ENCODE measurements at places on chromosomes 12 and 14.

- DNase-seq, result no peak
Measured at GRCh38 chr14:33879684-33880286, 71.1 kb downstream of the EGLN3 start.

DNA sequence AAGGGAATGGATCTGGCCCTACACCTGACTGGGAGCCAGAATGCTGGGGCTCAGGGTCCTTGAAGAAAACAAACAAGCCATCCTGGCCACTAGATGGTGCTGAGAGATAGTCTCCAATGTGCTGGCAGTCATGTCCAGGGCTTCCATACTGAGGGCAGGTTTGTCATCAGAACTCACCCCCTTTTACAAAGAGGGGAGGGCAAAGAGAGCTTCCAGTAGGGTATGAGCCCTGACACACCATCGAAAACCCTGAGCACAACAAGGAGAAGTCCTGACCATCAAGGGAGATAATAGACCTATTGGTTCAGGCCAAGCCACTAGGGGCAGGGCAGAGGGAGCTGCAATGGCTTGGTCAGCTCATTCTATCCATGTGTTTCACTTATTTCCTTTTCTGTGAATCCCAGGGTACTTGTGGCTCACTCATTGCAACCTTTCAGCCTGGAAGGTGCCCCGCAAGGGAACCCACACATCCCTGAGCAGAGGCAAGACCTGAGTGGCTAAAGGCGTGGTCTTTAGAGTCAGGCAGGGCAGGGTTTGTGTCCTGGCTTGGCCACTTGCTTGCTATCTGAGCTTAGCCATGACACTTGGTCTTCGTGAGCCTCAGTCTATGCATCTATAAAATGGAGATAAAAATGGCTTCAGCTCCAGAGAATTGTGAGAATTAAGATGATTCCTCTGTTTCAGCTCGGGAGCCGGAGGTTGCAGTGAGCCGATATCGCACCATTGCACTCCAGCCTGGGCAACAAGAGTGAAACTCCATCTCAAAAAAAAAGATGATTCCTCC lies 6.2 kb upstream of the PLEKHH1 start:
- peak; percentile 78 for DNase-seq

- no peak for DNase-seq
Measured at GRCh38 chr14:51444353-51445000, 204.4 kb downstream of the TMX1 start.

DNA sequence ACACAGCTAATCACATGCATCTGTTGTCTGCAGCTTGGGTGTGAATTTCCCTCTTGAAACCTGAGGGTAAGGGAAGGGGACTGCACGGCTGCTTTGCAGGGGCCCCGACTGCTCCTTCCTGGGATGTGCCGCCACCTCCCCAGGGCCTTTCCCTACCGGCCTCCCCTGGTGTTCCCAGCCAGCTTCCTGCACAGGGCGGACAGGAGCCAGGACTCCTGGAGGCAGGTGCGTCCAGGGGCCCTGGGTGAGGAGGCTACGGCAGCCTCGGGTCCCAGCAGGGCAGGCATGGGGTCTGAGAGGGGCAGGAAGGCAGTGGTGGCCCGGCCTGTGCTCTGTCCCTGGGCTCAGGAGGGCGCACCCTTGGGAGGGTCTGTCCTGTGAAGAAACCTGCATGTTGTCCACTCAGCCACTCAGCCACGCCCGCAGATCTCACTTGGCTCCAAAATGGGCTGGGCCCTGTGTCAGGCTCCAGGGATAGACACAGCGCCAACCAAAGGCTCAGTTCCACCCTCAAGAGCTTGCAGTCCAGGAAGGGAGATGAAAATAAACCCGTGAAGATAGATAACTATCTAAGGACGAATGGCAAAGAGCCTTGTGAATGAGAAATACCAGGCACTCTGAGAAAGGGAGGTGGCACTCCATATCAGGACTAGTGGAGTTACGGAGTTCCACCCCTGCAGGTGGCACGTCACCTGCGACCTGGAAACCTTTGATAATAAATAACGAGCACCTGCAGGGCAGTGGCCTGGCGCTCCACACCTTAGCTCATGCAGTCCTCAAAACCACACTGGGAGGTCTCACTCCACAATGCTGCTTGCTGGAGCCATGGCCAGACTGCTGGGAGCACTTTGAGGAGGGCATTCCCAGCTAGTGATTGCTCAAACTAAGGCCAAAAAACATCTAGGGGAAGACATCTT lies 427.4 kb downstream of the AACS start:
- no peak for DNase-seq

- no peak for DNase-seq
Measured at GRCh38 chr14:68349900-68350629, 442.8 kb downstream of the ZFP36L1 start.

DNA sequence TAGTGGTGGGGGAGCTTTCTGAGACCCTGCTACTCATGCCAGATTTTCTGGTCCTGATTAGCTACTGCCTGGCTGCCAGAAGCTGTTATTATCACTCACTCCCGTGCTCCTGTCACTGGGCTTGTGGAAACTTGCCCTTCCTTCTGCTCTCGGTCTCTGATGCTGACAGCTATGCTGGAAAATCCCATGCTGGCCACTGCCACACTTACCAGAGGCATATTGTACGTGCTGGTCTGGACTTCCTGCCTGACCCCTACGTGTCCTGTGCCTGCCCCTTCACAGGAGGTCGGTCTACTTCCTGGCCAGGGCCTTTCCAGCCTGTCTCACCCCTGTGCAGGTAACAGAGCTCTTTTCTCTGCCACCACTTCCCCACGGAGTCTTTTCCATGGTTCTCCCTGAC lies 149.4 kb upstream of the PLEKHG7 start:
- no peak for DNase-seq

DNA sequence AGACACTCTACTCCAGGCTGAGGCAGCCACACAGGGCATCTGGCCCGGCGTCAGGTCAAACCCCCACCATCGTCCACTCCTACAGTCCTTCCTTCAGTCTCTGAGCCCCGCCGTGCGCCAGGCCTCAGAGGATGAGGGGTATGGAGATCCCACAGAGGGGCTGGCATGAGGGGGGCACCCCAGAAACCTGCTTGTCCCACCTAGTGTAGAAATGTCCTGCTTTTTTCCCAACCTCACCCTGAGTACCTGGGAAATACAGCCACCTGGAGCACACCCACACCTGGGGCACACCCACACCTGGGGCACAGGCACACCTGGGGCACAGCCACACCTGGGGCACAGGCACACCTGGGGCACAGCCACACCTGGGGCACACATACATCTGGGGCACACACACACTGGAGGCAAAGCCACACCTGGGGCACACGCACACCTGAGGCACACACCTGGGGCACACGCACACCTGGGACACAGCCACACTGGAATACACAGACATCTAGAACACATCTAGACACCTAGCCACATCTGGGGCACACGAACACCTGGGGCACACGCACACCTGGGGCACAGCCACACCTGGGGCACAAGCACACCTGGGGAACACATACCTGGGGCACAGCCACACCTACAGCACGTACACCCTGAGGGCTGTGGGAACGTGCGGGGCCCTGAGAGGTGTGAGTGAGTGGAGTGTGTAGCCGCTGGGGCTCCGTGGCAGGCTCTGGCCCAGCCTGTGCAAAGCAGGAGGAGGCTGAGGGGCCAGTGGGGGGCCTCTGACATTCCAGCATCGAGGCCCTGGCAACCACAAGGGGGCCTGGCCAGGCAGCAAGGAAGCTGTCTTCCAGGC lies 18.4 kb downstream of the AKT1 start:
- no peak for DNase-seq

DNA sequence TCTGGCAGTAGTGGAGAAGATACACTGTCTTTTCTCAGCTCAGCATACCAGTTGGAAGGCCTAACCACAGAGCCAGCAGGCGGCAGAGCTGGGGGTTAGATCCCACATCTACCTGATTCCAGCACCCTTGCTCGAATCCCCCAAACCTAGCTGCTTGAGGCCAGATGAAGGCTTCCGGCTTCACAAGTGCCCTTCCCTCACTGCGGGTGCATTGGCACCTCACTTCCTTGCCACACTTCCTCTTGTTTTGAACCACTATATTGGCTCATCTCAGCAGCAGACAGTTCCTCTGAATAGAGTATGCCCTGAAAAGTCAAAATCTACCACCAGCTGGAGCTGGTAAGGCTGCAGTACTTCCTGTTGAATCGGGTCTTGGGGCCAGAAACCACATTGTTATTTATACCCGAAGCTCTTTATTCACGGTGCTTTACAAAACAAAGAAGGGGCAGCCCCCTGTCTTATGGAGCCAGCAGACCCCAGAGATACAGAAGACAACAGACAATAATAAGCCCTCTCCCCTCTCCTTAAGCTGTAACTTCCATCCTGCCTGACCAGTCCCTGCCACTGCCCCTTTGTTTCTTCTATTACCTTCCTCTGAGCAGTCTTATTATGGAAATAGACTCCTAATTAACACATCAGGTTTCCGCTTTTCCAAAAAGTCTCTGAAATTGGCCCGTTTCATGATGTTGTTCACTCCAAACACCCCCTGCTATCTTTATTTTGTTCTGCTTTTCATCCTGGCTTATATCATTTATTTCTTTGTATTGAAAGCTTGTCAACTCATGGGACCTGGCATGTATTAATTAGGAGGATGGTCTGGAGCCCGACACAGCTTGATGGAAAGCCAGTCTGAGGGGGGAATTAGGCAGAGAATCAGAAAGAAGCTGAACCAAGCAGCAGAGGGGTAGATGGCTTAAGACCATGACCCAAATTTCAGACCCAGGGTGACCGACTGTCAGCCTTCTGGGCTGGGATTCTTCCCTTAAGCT lies 233.5 kb downstream of the EFCAB11 start:
- DNase-seq, result peak; percentile 33

GRCh38 chr12:114704096-114704495 lies 20.1 kb upstream of the TBX3 start:
- no peak for DNase-seq

- DNase-seq, result no peak
Measured at GRCh38 chr14:89388853-89389252, 28.2 kb downstream of the FOXN3 start.

DNA sequence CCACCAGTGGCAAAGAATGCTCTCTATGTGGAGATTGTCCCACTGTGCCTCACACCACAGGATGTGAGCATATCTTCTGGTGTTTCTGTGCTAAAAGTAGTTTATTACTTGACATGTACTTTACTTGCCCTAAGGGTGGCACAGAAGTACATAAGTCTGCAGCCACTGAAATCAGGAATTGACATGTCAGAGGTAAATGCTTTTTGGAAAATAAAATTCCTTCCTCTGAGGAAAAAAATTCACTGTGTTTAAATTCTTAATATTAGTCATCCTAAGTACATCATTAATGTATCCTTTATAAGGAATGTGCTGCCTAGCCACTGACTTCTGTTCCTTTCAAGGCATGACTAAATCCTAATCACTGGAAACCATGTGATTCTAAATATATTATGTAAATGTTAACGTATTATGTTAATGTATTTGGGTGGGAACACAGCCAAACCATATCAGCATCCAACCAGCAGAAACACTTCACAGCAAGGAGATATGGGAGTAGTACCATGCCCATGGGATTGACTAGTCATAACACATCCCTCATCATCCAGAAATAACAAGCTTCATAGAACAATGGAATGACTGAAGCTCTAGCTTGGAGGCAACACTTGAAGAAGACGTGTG lies 239.7 kb upstream of the PPFIA2 start:
- DNase-seq, result no peak

GRCh38 chr12:114420182-114420943 lies 14.4 kb upstream of the TBX5 start:
- DNase-seq, result no peak

DNA sequence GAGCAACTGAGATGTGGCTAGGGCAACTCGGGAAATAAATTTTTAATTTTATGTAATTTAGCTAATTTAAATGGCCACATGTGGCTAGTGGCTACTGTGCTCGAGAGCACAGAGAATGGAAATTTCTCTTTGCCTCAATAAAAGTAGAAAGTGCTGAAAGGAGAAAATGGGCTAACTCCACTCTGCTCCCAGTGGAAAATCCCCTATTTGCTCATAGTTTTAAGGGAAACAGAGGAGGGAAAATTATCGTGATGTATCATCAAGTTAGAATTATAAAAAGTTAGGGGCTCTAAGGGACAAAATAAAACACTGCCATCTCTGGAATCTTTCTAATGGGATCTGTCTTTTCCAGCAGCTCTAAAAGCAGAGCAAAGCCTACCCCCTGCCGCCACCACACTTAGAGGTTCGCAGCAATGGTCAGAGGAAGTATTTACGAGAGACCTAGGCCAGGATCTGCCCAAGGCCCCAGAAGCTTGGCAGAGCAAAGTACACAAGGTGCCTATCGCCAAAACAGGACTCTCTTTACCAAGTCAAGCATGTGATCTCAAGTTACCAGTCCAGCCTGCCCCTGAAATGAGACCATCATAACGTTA lies 220.7 kb downstream of the PPM1H start:
- no peak for DNase-seq

DNA sequence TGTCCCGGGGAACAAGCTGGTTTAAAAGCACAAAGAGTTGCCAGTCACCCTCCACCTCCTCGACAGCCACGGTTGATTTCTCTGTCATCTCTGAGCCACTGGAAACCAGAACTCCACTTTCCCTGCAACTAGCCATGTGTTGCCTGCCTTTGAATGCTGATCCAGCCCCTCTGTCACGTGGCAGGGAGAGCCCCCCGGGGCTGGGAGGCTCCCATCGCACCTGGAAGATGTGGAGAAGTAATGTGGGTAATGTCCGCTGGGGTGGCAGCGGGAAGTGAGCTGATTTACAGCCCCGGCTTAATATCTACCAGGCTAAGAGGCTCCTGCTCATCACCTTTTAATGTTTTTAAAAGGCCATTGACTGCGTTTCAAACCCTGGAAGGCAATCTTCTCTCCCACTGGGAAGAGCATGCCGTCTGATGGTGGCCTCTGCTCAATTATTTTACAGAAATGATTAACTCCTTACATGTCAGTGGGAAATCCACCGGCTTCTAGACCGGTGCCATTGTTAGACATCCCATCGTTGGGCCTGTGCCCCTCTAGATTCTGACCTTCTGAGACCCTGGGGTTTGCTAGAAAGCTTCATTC lies 7.4 kb downstream of the PRIMA1 start:
- DNase-seq, result no peak

DNA sequence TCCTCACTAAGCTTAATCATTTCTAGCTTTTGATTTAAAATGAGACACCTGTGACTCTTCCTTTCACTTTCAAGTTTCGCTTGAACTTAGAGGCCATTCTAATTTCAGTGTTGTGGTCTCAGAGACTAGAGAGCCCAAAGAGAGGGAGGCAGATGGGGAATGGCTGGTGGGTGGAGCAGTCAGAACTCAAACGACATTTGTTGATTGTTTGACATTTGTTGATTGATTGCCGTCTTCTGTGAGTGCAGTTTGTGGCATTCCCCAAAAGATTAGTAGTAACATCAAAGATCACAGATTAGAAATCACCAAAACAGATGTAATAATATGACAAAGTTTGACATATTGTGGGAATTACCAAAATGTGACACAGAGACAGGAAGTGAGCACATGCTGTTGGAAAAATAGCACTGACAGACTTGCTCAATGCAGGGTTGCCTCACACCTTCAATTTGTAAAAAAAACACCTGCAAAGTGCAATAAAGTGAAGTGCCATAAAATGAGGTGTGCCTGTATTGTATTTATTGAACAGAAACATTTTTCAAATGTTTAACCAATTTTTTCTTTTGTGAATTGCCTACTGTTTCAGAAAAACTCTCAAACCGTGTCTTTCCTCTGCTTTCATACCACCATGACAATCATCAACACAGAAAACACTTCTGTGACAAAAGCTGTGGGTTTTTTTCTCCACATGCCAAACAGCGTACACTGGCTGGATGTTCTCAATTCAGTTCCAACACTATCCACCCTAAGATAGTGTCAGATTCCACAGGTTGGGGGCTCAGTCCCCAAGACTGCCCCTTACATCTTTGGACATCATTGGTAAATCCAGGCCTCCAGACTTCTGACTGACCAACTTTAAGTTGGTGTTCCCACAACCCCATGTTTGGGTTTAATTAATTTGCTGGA lies 376.3 kb upstream of the RGS6 start:
- DNase-seq, result no peak
